ENCODE measurements at places on chromosomes 5 and 9. TPM values are rescaled to one million over a fixed set of nuclear protein-coding genes. Genes with fewer than 3 reads are reported as not detected.

Gene PCDHA13
- not detected for total RNA-seq

Gene MGAT1
- 128 TPM for total RNA-seq

Gene HCN1
- total RNA-seq, result not detected

Gene TLX3
- total RNA-seq, result not detected

Gene WNK2
- not detected for total RNA-seq

Gene RAD17
- total RNA-seq, result 14.0 TPM

Gene LECT2
- total RNA-seq, result not detected

Gene PCDHGB4
- 3.7 TPM for total RNA-seq

Gene GOLM1
- total RNA-seq, result 61.8 TPM

Gene NUTM2G
- total RNA-seq, result not detected

Gene TRPM6
- total RNA-seq, result not detected

Gene DDX4
- not detected for total RNA-seq

Gene TMEFF1
- total RNA-seq, result 1.2 TPM

Gene BARHL1
- total RNA-seq, result not detected

Gene PCDH1
- 7.4 TPM for total RNA-seq

Gene PCSK5
- total RNA-seq, result 6.7 TPM

Gene PCDHA9
- total RNA-seq, result not detected

Gene CACNA1B
- total RNA-seq, result 0.13 TPM

Gene ST8SIA4
- total RNA-seq, result 3.1 TPM

Gene EGR1
- total RNA-seq, result 66.9 TPM

Gene WDR38
- total RNA-seq, result not detected

Gene CDO1
- 7.1 TPM for total RNA-seq

Gene PITX1
- total RNA-seq, result 3.2 TPM

Gene C5orf52
- total RNA-seq, result not detected

Gene TIGD6
- total RNA-seq, result 6.5 TPM

Gene APBA1
- 1.1 TPM for total RNA-seq

Gene AJM1
- 0.88 TPM for total RNA-seq

Gene NR6A1
- 0.52 TPM for total RNA-seq

Gene FAM163B
- 2.2 TPM for total RNA-seq

Gene CTNND2
- not detected for total RNA-seq

Gene NAIF1
- 6.6 TPM for total RNA-seq

Gene CCDC183
- total RNA-seq, result not detected

Gene ADAMTS13
- 4.0 TPM for total RNA-seq

Gene IFNA13
- total RNA-seq, result not detected

Gene TMOD1
- 1.5 TPM for total RNA-seq

Gene TAF11L10
- total RNA-seq, result not detected

Gene CXCL14
- not detected for total RNA-seq

Gene IL17B
- total RNA-seq, result 0.80 TPM

Gene TNFSF15
- 0.08 TPM for total RNA-seq

Gene PCDHAC2
- total RNA-seq, result not detected

All from epithelial cell of alveolus of lung (primary cell).